Fibroblast of upper back skin (primary cell): ENCODE measurements at places on chromosomes 3 and 15.

GRCh38 chr3:130773366-130773765 lies 26.7 kb upstream of the PIK3R4 start:
- no peak for DNase-seq

DNA sequence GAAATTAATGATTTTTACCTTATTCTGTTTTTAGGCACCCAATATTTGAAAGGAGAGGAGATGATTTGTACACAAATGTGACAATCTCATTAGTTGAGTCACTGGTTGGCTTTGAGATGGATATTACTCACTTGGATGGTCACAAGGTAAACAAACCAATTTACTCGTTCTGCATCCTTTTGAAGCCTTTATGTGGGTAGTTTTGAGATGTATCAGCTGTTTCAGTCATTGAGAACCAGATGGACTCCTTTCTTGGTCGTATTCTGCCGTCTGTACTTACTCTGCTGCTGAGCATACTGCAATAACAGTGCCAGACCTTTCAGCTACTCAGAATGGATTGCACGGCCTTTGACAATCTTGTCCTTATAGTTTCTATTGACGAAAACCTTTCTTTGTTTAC lies 13.3 kb downstream of the DNAJB11 start:
- DNase-seq = no peak

DNA sequence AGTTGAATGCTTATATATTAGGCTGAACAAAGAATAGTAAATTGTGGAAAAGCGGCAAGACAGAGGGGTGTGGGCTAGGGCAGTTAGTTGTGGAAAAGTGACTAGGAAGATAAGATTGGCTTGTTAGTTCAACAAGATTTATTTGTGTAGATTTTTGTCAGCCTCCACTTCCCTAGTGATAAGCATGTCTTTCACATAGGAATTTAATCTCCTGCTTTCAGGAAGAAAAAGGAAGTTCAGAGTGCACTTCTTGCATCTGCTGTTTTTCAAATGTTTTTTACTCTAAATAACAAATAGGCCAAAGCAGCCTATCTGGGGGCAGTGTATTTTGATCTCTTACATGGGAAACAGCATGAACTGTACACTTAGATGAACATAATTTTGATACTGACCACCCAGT lies 919.9 kb downstream of the NAALADL2 start:
- no peak for DNase-seq

- DNase-seq = no peak
These were observed 72.1 kb downstream of the TIGIT start for GRCh38 chr3:114365909-114366308.

GRCh38 chr3:3806092-3806491 lies 6.9 kb downstream of the LRRN1 start:
- no peak for DNase-seq

- DNase-seq = no peak
These were observed 133.3 kb downstream of the EPHB1 start for GRCh38 chr3:134928392-134928791.

- DNase-seq = no peak
These were observed 75.4 kb downstream of the CDC25A start for GRCh38 chr3:48112813-48113212.

DNA sequence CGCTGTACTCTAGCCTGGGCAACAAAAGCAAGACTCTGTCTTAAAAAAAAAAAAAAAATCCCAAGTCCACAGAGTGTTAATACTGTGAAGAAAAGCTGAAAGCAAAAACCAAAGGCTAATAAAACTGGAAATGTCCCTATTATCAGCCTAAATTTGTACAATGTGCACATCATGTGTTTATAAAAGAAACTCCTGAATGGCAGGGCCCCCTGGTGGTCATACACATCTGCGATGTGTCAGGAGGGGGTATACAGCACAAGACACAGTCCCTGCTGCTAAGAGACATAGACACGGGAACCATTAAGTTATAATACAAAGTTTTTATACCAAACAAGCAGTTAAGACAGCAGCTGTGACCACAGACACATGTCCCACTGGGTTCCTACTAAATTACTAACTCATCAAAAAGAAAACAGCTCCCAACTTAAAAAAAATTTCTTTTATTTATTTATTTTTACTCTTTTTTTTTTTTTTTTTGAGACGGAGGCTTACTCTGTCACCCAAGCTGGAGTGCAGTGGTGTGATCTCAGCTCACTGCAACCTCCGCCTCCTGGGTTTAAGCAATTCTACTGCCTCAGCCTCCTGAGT lies 31.0 kb downstream of the IDH2 start:
- DNase-seq = peak; percentile 79

DNA sequence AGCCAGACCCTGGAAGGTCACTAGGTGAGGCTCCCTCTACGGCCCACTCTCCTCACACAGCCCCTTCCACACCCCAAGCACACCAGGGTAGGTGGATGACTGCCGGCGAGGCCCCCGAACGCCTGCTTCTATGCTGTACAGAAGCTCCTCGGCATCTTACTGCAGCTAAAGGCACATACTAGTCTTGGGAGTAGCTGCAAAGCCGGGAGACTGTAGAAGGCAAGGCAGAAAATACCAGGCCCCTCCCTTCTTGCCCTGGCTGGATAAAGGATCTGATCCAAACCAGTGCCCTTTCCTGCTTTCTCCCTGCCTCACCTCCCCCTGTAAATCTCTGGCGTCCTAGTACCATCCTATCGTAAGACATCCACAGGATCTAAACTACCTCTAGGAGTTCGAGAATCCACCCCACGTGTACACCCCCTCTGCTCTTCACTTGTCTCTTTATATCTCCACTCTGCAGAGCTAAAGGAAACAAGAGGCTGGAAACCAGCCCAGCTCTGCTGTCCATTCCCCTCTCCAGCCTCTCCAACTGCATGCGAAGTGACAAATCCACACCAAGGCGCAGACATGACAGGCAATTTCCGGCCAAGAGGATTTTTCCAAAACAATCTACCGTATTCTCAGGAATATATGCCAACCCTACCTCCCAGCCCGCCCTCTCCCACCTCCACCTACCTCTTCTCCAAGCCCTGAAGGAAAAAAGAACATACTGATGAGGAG lies 11.8 kb downstream of the TNK2 start:
- DNase-seq = peak; percentile 87

GRCh38 chr3:58723173-58723572 lies 56.6 kb upstream of the FAM3D start:
- peak; percentile 2 for DNase-seq

DNA sequence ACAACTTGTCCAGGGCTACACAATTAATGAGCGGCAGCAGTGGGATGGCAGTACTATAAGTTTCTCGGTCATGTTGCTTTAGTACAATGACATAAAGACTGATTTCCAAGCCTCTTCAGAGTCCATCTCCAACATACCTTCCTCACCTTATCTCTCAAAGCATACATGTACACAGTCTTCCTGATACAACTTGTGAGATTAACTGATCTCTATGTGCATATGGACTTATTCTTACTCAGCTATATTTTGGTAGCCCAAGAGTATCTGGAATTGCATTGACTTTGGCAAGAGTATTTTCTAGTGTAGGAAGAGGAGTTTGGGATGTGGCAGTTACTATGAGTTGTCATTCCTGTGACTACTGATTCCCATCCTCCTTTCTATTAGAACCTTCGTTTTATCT lies 575.0 kb downstream of the EDEM1 start:
- no peak for DNase-seq

DNA sequence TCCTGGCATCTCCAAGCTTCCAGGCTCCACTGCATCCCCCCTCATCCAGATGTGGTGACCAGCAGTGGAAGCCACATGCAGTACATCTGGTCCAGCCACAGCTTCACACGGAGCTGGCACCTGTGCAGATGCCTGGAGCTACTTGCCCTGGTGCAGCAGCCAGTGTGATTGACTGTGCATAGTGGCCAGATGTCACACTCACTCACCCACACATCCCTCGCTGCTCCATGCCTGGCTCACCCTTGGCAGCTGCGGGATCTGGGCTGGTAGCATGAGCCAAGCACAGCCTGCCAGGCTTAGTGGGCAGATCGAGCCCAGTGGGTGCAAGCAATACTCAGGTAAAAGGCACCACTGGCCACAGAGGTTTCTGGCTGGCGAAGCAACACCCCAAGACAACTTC lies 398.0 kb upstream of the CNTN4 start:
- no peak for DNase-seq

GRCh38 chr3:42300013-42300412 lies 34.0 kb upstream of the CCK start:
- peak; percentile 39 for DNase-seq

- DNase-seq = no peak
These were observed 274.3 kb downstream of the TJP1 start for GRCh38 chr15:29548006-29548405.

DNA sequence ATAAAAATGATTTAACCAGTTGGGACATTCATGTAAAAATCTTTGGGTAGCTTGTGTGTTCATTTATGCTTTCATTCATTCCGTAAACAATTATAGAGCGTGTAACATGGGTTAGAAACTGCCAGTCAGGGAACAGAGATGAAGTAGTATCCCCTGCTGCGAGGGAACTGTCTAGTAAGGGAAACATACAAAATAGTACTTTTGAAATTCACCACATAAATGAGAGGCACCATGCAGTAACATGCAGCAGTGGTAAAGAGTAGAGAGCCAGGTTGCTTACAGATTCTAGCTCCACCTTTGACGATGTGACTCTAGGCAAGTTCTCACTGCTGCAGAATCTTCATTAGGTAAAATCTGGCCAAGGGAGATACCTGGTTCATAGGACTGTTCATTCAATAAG lies 938 bp downstream of the DZIP3 start:
- no peak for DNase-seq

DNA sequence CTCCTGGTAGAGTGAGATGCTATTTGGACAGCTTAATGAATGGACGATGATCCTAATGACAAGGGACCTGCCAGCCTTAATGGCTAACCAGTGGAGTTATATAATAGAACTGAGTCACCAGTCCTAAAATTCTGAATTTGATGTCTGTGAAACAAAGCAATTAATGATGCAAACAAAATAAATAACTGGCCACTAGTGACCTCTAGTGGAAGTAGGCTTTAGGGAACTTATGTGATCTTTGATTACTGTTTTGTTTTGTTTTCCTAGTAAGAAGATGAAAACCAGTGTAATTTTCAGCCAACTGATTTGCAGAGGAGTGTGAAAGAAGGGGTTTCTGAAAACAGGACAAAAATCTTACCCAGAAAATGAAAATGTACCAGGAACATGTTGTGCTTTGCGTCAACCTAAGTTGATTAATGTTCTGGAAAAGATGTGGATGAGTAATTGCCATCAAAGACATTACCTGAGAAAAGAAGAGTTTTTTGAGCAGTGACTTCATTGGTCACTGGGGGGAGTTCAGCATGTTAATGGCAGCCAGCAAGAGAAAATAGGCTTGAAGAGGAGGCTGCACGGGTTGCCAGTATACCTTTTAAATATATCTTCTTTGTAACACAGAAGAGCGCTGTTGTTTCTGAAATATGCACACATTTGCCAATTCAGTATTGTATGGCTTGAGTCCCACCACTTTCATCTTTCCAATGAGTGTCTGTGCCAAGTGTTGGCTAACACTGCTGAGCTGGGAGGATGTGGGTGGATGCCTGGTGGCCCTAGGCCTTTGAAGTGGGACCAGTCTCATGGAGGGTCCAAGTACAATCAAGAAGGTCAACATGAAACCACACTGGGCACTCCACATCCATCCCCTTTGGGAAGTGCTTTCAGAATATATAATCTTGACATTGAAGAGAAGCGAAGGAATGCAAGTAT lies 9.3 kb downstream of the VEPH1 start:
- DNase-seq = peak; percentile 75

GRCh38 chr15:54388746-54389145 lies 410.5 kb downstream of the UNC13C start:
- no peak for DNase-seq

DNA sequence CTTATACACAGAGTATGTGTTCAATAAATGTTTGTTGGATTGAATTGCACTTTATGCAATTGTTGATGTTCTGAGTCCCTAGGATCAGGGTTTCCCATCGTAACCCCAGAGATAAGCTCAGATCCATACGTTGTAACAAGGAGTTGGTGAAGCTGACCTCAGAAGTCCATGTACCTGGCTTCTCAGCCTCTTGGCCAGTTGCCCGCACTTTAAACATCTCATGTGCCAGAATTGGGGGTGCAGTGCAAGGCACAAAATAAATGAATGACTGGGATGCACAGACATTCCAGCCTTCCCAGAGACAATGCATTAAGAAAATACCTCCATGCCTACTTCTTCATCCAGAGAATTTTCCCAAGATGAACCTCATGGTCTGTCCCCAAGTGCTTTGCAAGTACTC lies 142.9 kb upstream of the IL12A start:
- DNase-seq = no peak

GRCh38 chr15:56950979-56951378 lies 32.5 kb downstream of the TCF12 start:
- DNase-seq = no peak

DNA sequence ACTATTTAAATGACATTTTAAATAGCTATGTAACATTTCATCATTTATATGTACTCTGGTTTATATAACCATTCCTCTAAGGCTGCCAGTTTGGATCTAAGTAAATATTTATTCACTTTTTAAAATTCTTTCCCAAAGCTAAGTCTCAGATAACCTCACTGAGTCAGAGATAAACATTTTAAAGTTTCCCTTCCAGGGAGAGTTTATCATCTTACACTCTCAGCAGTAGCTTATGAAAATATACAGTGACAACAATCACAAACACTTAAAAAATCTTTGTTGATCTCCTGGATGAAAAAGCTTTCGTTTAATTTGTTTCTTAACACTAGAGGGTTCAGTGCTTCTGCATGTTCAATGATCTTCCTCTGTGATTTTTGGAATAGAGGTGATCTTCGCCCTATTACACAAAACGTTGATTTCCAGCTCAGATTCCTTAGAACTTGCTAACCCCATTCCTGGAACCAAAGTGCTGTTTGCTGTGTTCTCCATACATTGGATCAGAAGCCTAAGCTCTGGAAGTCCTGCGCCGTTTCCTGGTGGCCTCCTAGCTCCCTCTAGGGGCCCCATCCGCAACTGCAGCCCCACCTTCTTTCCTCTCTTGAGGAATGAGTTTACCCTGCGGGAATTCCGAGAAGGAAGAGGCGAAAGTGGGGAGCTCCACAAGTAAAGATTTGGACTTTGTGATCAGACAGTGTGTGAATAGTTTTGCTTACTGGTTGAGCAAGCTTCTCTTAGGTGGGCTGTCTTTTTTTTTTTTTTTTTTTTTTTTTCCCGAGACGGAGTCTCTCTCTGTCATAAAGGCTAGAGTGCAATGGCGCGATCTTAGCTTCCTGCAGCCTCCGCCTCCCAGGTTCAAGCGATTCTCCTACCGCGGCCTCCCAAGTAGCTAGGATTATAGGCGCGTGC lies 29.3 kb upstream of the SACM1L start:
- peak; percentile 67 for DNase-seq
